ENCODE measurements at places on chromosomes 12 and 14. TPM values are rescaled to one million over a fixed set of nuclear protein-coding genes. Genes with fewer than 3 reads are reported as not detected.

Gene OAS3
- 1.5 TPM for total RNA-seq

Gene TBPL2
- total RNA-seq: not detected

Gene CMA1
- not detected for total RNA-seq

Gene AMN
- total RNA-seq: 0.30 TPM

Gene EID3
- 12.1 TPM for total RNA-seq

Gene ZFHX2
- total RNA-seq: 0.30 TPM

Gene KLHDC1
- total RNA-seq: 3.6 TPM

Gene SYCP3
- 0.32 TPM for total RNA-seq

Gene CCDC77
- 4.5 TPM for total RNA-seq

Gene TECPR2
- 14.6 TPM for total RNA-seq

Gene SLC10A1
- total RNA-seq: not detected

Gene CBX5
- total RNA-seq: 26.7 TPM

Gene CFAP251
- 6.1 TPM for total RNA-seq

Gene TMEM179
- 0.18 TPM for total RNA-seq

Gene GLI1
- 0.74 TPM for total RNA-seq

Gene CLMN
- total RNA-seq: 0.69 TPM

Gene SERPINA12
- not detected for total RNA-seq

Gene HOXC10
- total RNA-seq: 6.2 TPM

Gene CD163L1
- 0.46 TPM for total RNA-seq

Gene IGF1
- under 0.01 TPM for total RNA-seq

Gene IRAK4
- total RNA-seq: 25.8 TPM

Gene VASH1
- 11.2 TPM for total RNA-seq

Gene TAS2R7
- not detected for total RNA-seq
